Left colon (tissue), 2 donors: ENCODE measurements at places on chromosomes 2 and 18. TPM values are rescaled to one million over a fixed set of nuclear protein-coding genes. Genes with fewer than 3 reads are reported as not detected.

- DNase-seq = no peak
Observed at GRCh38 chr18:25229920-25230319, 122.0 kb downstream of the ZNF521 start.

- no peak for DNase-seq
Observed at GRCh38 chr2:37618326-37618725, 53.1 kb downstream of the CDC42EP3 start.

ELMOD3 gene
- 18.3 TPM for total RNA-seq

DNA sequence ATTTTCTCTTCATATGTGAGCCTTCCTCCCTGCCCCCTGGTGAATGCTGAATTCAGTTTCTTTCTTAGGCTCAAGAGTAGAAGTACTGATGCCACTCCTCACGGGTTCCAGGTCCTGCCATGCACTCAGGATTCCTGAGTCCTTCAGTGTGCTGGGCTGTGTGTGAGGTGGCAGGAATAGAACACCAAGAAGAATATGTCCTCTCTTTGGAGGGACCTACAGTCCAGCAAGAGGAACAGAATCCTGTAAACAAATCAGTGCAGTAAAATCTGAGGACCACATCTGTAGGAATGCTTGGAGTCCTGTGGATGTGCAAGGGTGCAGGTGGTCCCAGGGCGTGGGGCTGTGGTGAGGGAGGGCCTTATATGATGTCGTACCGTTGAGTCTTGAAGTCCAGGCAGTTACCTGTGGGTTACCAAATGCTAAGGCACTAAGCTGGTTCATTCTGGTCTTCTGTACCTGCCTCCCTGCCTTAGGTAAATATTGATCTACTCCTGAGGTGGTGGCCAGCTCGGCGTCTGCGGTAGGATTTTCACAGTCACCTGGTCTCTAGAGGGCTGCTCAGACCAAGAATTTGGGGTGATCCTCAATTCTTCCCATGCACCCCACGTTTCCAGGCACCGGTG is 5.5 kb downstream of the ASAP2 start:
- peak; percentile 76 for DNase-seq

TMEM198 gene
- total RNA-seq = 1.6 TPM
